Central memory CD4-positive, alpha-beta T cell (primary cell): ENCODE measurements at places on chromosomes 3 and 15.

GRCh38 chr3:184880276-184881019 is 68.5 kb downstream of the VPS8 start:
- no peak for DNase-seq

GRCh38 chr15:92906020-92906419 is 5.9 kb downstream of the CHD2 start:
- DNase-seq, result peak; percentile 58

DNA sequence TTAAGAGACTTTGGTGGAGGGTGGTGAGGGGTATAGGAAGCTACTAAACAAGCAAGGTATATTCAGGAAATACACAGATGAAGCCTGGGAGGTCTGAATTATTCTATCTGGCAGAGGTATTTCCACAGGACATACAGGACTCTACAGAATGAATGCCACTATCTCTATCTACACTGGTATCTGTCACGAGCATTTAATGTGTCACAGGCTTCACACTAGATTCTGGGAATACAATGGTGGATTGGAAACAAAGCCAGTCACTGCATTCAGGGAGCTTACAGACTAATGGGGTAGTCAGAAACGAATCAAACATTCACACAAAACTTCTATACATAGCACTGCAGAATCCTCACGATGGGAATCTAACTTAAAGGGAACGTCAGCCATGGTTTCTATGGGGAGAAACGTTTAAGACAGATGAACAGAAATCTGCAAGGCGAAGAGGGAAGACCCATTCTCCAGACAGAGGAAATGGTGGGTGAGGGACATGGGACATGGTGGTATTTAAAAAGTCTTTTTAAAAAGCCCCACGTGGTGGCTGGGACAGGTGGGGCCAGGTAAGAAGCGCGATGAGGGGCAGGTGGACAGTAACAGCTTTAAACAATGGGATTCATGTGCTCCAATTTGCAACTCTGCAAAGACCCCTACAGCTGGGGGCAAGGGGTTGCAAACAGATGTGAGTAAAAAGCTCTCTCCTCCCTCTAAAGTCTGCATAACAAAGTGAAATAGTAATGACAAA is 16.5 kb downstream of the LRIG1 start:
- no peak for DNase-seq

DNA sequence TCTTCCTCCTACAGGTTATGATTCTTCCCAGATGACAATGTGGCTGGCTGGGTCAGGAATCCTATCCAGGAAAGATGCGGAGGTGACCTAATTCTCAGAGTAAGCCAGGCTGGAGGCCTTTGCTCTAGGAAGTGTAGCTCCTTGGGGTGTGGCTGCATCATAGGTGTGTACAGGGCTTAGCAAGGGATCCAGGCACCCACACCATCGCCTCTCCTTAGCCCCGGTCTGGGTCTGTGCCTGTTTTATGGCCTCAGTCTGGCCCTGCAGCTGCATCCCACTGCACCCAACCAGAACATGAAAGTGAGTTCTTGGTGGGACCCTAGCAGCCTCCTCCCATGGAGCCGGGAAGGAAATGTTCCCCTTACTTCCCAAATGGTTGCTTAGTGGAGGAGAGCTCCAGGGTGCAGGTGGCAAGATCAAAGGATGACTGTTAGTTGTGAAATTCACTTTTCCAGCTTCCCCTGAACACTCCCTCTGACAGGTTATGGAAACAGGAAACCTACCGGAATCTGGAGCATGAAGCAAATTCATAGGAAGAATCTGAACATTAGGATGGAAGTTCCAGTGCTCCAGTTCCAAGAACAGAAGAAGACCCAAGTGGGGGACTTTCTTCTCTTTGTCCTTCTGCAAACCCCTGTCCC is 2.7 kb upstream of the AMOTL2 start:
- no peak for DNase-seq

GRCh38 chr3:129321887-129322286 is 43.2 kb downstream of the HMCES start:
- no peak for DNase-seq

DNA sequence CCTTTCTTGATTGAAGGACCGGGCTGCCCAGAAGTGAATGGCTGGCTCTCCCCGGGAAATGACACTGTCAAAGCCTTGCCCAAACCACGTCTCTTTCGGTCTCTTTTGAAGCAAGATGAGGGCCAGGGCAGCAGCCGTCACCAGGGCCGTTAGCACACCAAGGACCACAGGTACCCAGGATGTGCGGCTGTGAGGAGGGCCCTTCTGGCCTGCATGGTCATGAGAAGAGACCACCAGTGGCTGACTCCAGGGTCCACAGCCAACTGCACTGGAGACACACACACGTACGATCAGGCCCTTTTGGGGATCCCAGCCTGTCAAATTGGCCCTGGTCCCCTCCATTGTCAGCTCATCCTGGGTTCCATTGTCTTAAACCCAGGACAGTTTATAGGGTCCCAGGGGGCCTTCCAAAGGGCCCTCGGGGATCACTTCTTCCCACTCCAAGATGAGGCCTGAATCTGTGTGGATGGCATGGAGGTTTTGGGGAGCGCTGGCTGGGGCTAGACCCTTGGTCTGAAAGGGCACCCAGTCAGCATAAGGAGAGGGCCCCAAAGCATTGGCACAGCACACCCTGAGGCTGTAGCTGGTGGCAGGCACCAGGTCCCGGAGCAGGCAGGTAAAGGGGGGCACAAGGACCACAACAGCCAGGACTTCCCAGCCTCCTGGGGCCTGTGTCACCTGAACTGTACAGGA is 50.9 kb downstream of the ETFA start:
- DNase-seq, result no peak

- no peak for DNase-seq
These were observed 4.0 kb downstream of the MUC4 start for GRCh38 chr3:195807681-195808121.

- DNase-seq, result peak; percentile 66
These were observed 570 bp downstream of the PCNP start for GRCh38 chr3:101574388-101575112.

DNA sequence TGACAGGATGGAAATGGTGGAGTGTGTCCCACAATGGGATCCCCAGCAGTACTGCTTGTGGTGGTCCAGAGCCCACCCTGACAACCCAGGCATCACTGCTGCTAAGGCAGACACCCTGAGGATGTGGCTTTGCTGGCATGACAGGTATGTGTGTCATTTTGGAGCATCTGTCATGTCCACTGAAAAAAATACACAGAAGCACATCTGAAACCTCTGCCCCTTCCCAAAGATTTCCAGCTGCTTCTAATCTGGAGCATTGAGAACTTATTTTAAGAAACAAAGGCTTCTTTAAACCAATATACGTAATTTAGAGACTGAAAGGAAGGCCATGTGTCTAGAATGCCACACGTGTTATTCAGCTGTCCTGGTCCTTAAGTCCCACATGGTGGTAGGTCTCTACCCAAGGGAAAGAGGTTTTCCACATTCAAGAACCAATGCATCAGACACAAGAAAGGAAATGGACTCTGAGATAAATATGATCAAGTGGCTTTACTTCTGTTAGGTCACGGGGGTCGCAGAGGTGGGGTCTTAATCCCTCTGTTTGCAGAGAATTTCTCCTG is 88.3 kb downstream of the PDZRN3 start:
- no peak for DNase-seq

- DNase-seq, result no peak
These were observed 35.6 kb downstream of the SCAP start for GRCh38 chr3:47440131-47440530.

GRCh38 chr3:96192966-96193550 is 621.3 kb upstream of the EPHA6 start:
- no peak for DNase-seq

GRCh38 chr3:30544812-30545211 is 61.6 kb upstream of the TGFBR2 start:
- DNase-seq, result no peak

- DNase-seq, result no peak
These were observed 17.9 kb upstream of the CNOT10 start for GRCh38 chr3:32667072-32667582.

DNA sequence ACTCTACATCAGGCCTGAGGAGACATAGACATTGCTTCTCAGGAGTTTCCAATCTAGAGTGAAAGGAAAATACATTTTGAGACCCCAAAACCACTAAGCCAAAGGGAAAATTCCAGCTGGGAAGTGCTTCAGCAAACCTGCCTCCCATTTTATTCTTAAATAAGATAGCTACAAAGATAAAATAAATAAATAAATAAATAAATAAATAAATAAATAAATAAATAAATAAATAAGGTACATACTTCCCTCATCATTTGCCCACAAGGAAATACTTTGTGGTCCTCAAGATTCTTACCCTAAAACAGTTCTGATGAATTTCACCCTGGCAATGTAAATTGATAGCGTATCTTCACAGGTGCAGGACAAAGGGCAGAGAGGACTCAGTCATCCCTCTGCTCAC is 474.0 kb upstream of the ROBO1 start:
- DNase-seq, result no peak

DNA sequence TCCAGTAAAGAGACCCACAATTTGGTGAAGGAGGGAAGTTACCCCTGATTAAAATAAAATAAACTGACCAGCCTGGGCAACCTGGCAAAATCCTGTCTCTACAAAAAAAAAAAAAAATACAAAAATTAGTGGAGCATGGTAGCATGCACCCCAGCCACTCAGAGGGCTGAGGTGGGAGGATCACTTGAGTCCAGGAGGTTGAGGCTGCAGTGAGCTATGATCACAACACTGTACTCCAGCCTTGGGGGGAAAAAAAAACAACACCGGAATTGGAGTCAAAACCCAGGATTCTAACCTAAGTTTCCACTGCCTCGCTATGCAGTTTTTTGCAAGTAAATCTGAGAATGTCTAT is 22.5 kb downstream of the DCAF1 start:
- no peak for DNase-seq

GRCh38 chr3:67474311-67474710 is 180.1 kb downstream of the SUCLG2 start:
- no peak for DNase-seq

GRCh38 chr15:67401336-67401735 is 119.6 kb upstream of the C15orf61 start:
- DNase-seq, result no peak

DNA sequence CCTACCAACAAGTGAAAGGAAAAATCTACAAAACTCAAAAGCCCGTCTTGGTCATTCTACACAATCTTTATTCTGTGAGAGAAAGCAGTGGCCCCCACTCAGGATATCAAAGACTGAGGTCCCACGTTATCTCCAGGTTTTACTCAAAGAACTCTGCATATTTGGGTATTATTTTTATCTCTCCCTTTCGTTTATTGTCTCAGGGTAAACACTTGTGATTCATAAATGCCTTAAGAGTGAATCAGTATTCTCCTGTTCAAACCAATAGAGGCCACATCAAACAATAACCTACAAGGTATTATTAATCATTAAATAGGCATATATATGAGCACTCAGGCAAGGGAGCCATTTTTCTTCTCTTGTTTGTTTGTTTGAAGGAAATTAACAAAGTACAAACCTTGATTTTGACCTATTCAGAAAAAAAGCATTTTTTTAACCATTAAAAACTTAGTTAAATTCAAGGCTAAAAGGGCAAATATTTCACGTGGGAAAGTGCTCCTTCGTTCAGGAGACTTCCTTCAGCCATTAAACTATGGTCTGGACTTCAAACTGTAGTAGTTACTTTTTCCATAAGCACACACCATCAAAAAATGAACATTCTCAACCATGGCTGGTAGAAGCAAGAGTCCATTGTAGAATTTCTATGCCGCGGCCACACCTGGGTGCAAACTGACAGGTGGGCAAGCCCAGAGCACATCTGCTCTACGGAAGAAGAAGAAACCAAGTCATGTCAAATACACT is 13.9 kb upstream of the HES1 start:
- DNase-seq, result no peak

GRCh38 chr15:72751751-72752455 is 31.7 kb downstream of the ADPGK start:
- no peak for DNase-seq

- DNase-seq, result peak; percentile 32
These were observed 99.5 kb upstream of the FAM98B start for GRCh38 chr15:38354315-38354929.

GRCh38 chr3:23232854-23233253 is 29.7 kb downstream of the UBE2E2 start:
- DNase-seq, result no peak

- no peak for DNase-seq
These were observed 131.2 kb downstream of the MAGI1 start for GRCh38 chr3:65907232-65908130.

DNA sequence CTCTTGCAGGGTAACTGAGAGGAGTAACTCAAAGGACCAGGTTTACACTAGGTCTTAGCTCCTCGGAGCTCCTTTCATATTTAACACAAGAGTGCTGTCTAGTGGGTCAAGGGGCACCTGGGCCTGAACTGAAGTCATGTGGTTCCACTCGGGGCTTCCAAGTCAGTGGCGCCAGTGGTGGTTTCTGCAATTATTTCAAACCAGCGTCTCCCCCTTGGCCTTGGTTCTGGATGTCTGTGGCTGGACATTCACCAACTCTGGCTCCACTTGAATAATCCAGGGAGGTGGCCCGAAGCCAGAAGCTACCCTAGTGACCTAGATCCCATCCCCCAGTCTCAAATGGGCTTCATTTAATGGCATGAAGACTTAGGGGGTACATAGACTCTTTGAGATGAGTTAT is 144.3 kb upstream of the ADAMTS9 start:
- DNase-seq, result no peak

DNA sequence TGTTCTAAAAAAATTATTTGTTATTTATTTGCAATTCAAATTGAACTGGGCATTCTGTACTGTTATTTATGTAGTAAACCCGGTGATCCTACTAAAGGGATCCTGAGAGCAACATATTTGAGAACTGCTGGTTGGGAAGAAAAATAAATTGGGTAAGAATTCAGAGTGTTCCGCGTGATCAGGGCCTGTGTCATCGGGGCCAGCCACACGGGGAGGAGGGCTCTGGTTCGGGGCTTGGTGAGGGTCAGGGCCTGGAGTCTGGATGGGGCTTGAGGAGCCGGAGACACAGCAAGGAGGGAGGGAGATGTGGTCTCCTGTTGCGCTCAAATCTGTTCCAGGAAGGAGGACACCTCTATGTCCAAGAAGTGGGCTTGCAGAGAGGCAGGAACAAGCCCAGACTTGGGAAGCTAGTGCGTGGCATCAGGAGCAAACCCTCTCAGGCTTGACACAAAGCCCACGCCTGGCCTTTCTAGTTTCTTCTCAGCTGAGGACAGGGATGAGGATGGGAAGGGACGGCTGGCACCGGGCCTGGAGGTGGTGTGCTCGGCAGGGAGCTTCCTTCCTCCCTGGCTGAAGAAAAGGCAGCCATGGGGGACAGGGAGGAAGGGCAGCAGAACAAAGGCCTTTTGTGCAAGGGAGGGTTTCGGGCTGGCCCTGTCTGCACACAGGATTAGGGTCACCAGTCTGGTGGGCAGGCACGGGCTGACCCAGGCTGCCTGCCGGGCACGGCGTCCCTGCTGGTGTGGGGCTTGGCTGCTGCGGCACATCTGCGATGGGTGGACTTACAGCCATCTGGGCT is 22.9 kb upstream of the FBLN2 start:
- no peak for DNase-seq

GRCh38 chr3:67854663-67855062 is 200.3 kb upstream of the SUCLG2 start:
- DNase-seq, result no peak

GRCh38 chr15:91872356-91873137 is 19.0 kb downstream of the SLCO3A1 start:
- no peak for DNase-seq

- no peak for DNase-seq
These were observed 607.7 kb downstream of the PYDC2 start for GRCh38 chr3:192068464-192069254.

GRCh38 chr15:33587773-33588172 is 277.0 kb downstream of the RYR3 start:
- DNase-seq, result no peak
